ENCODE measurements at places on chromosomes 5 and 9.

DNA sequence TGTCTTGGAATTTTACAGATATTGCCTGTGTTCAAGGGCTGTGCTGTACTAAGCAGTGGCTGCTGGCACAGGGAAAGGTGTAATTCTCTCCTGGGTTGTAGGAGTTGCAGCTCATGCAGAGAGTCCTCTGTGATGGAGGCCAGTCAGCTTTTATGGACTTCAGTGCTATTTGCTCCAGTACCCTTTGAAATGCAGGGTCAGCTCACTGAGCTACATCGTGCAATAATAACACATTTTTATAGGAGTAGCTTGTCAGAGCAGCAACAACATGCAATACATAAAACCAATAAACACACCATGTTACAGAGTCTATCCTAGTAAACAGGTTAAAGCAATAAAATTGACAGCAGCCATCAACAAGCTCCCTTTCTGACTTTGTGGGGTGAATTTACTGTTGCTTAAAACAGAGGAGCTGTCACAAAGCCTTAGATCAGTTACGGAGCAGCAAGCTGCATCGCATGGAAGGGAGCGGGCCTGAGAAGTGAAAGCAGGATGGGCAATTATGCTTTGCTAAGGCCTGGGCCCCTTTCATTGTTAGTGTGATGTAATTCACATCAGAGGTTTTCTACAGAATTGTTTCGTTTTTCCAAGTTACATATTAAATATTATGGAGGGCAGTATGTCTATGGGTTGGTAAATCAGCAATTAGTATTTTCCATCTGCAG lies 16.8 kb downstream of the CD180 start:
- no peak for DNase-seq

DNA sequence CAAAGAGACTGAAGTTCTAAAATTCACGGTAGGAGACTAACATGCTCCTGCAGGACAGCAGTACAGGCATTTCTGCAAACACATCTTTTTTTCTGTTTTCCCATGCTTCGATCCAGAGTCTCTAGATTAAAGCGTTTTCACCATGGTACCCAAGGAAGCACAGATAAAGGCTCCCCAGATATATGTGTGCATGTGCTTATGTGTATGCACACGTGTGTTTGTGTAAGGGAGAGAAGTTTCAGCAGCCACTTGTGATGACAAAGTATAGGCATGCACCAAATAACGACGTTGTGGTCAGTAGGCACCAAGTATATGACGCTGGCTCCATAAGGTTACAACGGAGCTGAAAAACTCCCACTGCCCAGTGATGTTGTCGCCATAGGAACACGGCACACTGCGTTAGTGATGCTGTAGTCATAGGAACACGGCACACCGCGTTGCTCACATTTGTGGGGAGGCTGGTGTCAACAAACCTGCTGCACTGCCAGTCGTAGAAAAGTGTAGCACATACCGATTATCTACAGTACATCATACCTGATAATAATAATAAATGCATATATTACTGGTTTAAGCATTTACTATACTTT lies 21.7 kb downstream of the MED10 start:
- no peak for DNase-seq

- no peak for DNase-seq
Measured at GRCh38 chr5:142795251-142795650, 25.1 kb downstream of the ARHGAP26 start.

DNA sequence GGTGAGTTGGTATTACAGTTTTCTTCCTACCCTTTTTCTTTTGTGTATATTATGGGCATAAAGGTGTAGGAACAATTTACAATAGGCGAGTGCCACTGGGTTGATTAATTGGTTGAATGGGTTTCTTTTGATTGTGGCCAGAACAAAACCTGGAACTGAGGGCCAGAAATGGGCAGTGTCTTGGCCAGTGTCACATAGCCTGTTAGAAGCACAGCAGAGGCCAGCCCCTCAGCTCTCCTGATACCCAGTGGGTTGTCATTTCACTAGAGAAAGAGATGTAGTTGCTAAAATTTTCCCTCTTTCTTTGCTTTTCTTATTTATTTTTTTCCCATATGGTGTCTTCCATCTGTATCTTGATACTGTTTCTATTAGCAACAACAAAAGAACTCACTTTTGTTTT lies 38.8 kb upstream of the SEMA6A start:
- no peak for DNase-seq

GRCh38 chr5:149161026-149161687 lies 19.9 kb downstream of the ABLIM3 start:
- DNase-seq = no peak

DNA sequence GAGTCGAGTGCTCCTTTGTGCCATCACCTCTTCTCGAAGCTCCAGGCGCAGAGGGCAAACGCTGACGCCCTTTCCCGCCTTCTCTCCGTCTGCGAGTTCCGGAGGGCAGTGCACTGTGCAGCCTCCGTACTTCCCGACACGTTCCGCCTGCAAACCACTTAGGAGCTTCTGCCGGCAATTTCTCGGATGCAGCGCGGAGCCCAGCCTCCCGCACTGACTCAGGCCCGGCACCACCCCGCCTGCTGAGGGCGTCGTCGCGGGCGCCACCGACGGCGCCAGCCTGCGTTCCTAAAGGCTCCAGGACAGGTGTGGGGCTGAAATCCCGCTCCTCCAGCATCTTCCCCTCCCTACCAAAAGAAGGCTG lies 9.3 kb upstream of the TRIM36 start:
- no peak for DNase-seq

- DNase-seq = no peak
Measured at GRCh38 chr9:128603697-128604096, 51.3 kb downstream of the SPTAN1 start.

DNA sequence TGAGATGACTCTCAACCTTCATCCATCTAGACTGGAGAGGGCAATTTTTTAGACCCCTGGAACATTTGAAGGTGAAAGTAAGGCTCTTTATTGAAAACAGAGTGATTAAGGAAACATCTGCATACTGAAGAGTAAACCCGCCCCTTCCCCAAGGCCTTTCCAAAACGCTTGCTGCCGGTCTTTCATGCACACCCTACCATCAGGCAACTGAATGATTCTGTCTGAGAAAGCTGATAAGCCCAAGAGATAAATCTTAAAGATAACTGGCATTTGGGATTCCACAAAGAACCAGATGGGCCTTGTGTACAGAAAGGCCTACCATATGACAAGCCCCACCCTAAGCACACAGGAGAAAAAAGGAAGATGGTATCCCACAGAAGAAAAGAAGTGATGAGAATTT lies 54.4 kb upstream of the PIK3R1 start:
- DNase-seq = no peak

- no peak for DNase-seq
Measured at GRCh38 chr9:69307446-69308205, 17.4 kb upstream of the ENTREP1 start.

DNA sequence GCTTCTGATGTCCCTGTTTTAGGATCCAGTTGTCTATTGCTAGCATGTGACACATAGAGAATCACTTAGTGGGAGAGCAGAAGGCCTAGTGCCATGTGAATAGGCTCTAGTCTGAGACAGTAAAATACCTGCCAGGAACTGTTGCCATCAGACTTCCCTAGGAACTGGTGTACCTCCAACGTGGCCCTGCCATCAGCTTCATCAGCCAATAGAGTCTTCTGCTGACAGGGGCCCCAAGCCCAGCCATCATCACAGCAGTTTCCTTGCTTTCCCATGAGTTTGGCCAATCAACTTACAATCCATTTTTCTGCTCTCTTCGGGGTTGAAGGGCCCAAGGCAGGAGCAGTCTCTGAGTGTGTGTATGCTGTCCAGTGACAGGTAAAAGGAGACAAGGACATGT lies 128.4 kb upstream of the ADRA1B start:
- DNase-seq = no peak

Measured in NCI-H1436 (cell line).